CD4-positive, alpha-beta T cell treated with Interleukin-2 at 100 ng/mL for 4 hours (primary cell): ENCODE measurements at places on chromosomes 12 and 14.

GRCh38 chr12:18323159-18323558 is 61.8 kb downstream of the PIK3C2G start:
- no peak for DNase-seq

DNA sequence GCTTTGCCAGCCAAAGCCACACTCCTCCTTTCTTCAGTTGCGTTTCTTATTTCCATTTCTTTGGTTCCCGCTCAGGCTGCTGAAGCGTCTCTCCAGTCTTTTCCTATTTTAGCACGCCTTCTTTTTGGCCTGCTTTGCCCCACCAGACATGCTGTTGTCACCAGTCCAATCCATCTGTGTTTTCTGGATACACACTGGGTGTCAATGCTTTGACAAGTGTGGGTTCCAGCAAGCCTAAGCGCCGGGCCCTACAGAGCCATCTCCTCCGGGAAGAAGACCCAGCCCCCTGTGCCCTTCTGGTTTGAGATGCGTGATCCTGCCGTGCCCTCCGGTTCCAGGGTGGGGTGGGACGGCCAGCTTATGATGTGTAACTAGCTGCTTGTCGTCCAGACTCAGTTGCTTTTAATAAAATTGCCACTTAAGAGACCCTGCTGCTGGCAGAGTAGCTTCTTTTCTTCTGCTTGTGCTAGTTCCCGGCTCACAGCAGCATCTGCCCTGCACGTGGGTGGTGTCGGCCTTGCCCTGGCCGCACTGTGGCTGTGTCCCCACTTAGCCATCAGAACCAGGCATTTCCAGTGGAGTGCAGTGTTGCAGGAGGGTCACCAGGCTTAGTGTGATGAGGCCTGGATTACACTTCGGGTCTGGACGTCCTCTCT is 29.7 kb downstream of the EML1 start:
- no peak for DNase-seq

DNA sequence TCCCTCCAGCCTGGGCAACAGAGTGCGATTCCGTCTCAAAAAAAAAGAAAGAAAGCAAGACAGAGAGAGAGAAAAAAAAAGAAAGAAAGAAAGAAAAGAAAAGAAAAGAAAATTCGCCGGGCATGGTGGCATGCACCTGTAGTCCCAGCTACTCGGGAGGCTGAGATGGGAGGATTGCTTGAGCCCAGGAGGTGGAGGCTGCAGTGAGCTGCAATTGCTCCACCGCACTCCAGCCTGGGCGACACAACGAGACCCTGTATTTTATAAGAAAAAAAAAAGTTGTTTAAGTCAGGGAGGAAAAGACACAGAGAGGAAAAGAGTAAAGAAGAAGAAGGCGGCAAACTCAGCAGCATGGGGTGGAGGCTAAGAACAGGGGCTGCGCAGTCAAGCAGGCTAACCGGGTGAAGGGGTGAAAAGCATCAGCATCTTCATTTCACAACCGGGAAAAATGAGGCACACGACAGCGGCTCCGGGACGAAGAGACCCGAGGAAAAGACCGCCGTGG is 557 bp upstream of the FICD start:
- DNase-seq = no peak

DNA sequence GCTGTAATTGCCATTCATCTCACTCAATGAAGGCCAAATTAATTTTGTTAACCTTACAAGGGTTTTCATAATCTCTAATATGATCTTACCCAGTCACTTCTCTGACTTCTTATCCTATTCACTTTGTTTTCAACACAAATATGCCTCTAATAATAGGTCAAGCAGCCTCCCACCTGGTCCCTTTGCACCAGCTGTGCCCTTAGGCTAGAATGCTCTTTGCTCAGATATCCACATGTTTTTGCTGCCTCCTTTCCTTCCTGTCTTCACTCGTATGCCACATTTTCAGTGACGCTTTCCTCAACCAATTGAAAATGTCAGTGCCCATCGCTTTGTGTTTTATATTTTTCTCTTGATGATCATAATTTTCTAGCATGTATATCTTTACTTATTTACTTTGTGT is 106.4 kb upstream of the SYT10 start:
- no peak for DNase-seq
